ENCODE measurements at places on chromosomes 2 and 18.

- DNase-seq, result no peak
Measured at GRCh38 chr2:47344890-47345589, 57.9 kb upstream of the MSH2 start.

DNA sequence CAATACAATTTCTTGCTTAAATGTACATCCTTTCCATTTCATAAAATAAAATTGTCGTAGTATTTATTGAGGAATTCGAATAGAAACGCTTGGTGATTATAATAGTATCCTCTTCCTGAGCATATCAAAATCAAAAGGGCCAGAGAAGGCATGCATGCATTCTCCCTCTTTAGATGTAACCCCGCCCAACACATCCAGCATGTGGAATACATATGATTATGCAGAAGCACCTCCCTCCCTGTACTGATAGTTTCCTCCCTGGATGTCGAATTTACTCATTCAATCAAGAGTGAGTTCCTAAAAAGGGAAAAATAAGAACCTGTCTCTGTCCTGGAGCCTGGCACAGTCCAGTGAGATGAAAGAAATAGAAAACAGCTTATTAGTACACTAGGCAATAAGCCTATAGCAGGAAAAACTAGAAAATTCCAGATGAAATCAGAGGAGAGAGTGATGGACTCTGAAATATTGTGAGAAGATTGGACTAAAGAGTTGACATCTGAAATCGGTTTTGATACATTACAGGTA lies 262.9 kb downstream of the RDH14 start:
- no peak for DNase-seq

DNA sequence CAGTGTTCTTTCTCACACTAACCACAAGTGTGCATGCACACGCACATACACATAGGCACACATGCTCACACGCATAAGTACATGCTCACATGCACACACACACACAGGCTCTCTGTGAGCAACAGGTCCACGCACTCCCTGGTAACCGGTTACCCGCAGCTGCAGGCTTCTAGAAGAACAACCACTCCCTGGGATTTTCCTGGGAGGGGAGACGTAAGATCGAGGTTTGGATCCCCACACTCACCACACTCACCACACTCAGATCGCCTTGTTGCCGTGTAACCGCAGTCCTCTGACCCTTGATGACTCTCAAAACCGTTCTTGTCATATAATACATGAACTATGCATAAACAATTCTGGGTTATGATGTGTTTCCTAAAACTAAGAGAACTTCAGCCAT lies 42.2 kb downstream of the TTC32 start:
- no peak for DNase-seq

- DNase-seq, result peak; percentile 20
Measured at GRCh38 chr2:178275600-178275999, 81.3 kb downstream of the OSBPL6 start.

- no peak for DNase-seq
Measured at GRCh38 chr18:8912348-8913326, 189.9 kb upstream of the NDUFV2 start.

DNA sequence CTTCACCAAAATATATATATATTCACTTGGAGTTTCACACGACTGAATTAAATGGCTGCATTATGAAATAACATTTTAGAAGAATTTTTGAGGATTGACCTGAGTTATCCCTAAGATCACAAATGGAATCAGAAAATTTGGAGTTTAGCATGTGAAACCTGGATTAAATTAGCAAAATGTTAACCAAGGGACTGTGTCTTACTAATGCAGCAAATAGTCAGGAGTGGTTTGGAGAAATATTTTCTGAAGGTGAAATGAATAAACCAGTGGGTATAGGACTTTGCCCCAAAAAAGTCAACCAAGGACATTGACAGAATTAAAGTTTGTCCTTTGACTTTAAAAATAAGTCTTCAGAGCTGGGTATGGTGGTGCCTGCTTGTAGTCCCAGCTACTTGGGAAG lies 111.2 kb downstream of the PRPF40A start:
- DNase-seq, result no peak

DNA sequence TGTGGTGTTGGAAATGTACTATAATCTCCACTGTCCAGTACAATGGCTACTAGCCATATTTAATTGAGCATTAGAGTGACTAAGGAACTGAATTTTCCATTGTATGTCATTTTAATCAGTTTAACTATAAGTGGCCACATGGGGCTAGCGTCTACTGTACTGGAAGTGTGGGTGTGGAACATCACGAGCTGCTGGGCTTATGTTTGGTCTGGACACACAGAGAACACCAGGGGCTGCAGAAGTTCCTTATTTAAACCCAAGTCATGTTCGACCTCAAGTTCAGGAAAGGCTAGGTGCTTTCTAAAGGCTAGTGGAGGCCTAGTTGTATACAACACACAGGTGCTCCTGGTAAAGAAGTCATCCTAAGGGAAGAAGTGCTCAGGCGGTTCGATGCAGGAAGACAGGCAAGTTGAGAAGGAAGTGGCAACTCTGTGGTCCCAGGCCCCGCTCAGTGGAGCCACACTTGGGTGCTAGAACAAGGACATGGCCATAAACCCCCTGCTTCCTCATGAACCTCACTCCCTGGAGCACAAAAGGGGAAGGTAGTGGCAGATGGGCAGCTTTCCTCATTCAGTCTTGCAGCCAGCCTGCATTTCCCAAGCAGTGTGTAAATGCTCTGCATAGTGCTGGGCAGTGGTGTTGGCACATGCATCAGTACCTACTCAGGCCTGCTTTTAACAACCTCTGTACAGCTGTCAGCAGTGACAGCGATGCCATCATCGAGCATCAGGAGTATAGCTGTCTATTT lies 13.3 kb downstream of the LGALSL start:
- DNase-seq, result peak; percentile 72

GRCh38 chr2:187939180-187939579 lies 352.5 kb upstream of the GULP1 start:
- no peak for DNase-seq

- no peak for DNase-seq
Measured at GRCh38 chr18:31500051-31500688, 2.2 kb downstream of the DSG2 start.

GRCh38 chr2:127678531-127678930 lies 3.2 kb upstream of the LIMS2 start:
- DNase-seq, result no peak

DNA sequence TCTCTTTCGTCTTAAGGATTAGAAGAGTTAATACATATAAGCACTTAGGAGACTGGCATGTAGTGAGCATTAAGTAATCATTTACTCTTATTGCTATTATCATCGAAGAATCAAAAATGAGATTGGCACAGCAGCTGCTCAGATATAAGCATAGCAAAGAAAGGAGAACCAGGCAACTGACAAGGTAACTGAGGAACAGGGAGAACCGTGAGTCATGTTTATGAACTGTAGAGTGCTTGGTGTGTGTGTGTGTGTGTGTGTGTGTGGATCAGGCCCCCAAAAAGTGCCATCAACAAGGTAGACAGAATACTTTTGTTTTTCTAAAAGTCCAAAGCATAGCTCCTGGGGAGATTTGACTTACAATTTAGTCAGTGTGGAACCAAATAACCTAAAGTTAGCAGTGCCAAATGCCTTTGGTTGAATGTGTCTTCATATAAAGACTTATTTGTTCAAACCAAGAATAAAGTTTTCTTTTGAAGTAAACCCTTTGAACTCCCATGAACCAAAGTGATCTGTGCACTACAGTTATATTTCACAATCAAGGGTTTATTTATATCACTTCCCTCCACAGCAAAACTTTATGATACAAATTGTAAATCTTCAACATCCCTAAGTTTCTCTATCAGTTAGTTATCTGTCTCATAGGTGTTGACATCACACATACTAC lies 660.6 kb downstream of the NYAP2 start:
- DNase-seq, result no peak

DNA sequence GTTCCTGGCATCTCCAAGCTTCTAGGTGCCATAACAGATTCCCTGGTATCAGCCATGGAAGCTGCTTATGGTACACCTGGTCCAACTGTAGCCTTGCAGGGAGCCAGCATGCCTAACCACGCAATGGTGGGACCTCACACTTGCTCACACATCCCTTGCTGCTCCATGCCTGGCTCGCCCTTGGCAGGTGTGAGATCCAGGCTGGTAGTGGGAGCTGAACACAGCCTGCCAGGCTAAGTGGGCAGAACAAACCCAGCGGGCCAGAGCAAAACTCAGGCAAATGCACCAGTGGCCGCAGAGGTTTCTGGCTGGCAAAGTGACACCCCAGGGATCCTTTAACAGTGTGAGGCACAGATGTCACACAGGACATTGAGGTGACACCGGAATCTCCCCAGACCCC lies 185.8 kb downstream of the NDUFA10 start:
- no peak for DNase-seq

GRCh38 chr2:102010902-102011301 lies 19.1 kb downstream of the IL1R2 start:
- DNase-seq, result no peak

GRCh38 chr2:144403933-144404332 lies 116.0 kb downstream of the ZEB2 start:
- DNase-seq, result no peak

GRCh38 chr18:9434122-9434701 lies 41.1 kb upstream of the RALBP1 start:
- DNase-seq, result no peak

DNA sequence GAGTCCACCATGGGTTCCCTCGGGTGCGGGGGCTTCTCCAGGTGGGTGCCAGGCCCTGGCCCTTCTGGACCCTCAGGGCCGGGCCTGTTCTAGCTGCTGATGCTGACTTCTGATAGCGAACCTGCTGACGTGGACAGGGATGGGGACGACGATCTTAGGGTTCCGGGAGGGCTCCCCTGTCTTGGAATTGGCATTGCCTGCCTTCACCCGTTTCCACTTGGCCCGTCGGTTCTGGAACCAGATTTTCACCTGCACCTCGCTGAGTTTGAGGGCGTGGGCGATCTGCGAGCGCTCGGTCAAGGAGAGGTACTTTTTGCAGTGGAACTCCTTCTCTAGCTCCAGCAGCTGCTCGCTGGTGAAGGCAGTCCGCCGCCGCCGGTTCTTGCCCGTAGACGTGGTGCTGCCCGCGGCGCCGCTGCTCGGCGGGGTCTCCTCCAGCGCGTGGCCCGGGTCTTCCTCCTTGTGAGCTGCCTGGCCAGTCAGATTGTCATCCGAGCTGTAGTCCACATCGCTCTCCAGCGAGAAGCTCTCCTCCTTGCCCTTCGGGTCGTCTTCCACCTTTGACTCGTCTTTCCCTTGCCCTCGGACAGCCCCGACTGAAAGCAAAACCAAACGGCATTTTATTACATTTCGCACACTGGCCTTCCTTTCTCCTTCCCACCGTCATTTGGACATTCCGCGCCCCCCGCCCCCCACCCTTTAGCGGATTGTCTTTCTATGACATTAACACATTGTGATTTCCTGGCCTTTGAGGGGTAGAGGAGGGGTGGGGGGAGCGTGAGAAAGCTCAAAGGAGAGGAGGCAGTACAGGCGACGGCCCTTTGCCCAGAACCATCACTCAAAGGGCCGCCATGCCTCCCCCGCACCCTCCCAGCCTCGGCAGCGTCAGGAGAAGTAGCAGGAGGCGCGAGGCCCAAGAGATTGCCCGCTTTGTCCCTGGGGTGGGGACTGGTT lies 2.1 kb downstream of the GBX2 start:
- no peak for DNase-seq

DNA sequence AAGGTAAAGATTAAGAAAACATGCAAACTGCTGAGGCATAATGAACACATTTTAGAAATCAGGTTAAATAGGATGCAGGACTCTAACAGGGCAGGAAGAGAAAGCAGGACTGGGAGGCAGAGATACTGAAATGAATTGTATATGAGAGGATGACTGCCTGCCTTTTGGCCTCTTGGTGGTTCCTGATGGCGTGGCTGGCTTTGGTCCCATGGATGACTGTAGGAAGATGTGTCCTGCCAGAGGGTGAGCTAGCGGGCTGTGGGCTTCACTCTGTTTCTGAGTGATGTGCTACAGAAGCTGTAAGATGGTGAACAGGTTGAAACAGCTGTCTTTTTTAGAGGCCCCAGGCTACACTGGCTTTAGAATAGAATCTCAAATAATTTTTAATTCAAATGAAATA lies 517.0 kb downstream of the SLC4A3 start:
- DNase-seq, result no peak

GRCh38 chr18:72336786-72337185 lies 207.4 kb downstream of the CBLN2 start:
- no peak for DNase-seq

DNA sequence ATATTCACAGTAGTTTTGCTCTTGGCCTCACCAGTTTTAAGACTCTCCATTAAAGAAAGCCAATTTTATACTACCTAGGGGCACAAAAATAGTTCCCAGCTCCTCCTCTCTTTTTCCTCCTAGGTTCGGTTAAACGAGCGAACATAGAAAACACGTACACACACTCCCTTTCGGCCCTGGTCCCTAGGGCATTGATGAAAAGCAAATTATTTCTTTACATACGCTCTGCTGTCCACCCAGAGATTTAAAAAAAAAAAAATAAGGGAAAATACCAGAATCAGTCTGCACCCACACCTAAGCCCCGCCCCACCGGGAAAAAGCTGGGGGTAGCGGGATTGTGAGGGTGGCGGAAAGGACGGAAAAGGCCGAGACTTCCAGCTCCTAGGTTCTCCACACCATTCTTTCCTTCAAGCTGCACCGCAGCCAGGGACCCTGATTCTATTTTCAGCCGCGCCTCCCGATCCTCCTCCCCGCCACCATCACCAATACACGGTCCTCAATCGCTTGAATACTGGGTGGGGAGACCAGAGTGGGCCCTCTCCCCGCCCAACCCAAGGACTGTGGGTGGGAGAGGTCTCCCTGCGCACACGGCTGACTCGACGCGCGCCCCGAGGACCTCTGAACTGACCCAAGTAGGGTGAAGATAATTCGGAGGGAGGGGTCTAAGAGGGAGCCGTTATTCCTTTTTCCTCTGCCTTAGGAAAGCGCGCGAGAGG lies 769 bp downstream of the ATF2 start:
- DNase-seq, result no peak

GRCh38 chr2:73998933-73999332 lies 14.2 kb downstream of the TET3 start:
- DNase-seq, result no peak

GRCh38 chr2:144452169-144452988 lies 67.5 kb downstream of the ZEB2 start:
- no peak for DNase-seq

DNA sequence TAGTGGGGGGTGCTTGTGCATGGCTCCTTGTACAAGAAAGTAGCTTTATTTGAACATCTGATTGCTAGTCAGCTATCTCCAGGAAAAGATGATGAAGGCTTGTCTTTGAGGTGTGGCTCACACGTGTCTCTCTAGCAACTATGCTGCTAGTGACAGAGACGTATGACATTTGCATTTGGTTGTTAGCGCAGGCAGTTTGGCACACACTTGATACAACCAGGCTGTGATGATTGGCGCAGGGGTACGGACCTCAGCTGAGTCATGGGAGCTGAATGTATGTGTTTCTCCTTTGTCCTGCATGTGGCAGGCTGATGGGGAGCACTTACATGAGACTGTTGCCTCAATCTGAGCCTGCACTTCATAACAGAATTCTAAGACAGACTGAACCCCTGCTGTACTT lies 29.6 kb downstream of the PTCD3 start:
- no peak for DNase-seq

GRCh38 chr2:9113916-9114315 lies 92.7 kb upstream of the ASAP2 start:
- no peak for DNase-seq

- no peak for DNase-seq
Measured at GRCh38 chr2:6506859-6507258, 358.8 kb downstream of the CMPK2 start.
